ENCODE measurements at places on chromosomes 16 and 17.
A peak's percentile ranks its signal among the peaks of the same experiment; 100 is the strongest.

DNA sequence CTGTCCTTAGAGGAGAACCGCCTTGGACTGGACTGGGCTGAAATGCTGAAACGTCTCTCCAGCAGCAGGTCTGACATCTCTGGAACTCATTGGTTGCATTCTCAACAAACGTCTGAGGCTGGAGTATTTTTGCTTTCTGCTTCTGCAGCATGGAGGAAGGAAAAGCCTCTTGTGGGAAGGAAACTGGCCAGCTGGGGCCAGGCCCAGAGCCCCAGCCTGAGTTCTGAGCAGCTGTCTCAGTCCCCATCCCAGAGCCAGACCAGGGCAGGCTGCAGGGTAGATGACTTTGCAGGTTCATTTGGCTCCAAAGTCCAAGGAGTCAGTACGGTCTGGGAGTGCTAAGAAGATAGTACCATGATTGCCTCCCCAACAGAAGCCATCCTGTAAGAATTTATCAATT is 18.3 kb downstream of the TEKT3 start:
- DNase-seq, result no peak

DNA sequence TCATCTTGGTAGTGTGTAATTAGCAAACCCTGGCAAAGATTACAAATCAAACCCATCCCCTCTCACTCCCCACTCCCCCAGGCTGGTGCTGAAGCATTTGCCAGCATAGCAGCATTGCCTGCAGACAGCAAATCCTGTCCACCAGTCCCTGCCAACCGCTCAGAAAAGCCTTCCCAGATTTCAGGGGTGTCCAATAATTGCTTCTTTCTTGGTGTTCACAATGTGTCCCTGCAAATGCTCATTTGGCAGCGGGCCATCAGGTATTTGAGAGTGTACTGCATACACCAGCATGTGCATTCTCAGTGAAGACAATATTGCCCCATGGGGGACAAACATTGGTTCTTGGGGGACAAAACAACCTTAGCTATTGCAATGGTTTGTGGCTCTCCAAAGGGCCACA is 28.2 kb downstream of the ORC6 start:
- no peak for DNase-seq

GRCh38 chr16:86299882-86300610 is 210.3 kb upstream of the FOXF1 start:
- DNase-seq, result no peak

- peak; percentile 85 for DNase-seq
These were observed at the start of gene CACNB1 for GRCh38 chr17:39197380-39198185. CACNB1 (minus strand) TSS chr17:39197669; CDS start chr17:39197495, 174 bp downstream.

GRCh38 chr16:16062023-16062937 is 112.9 kb downstream of the ABCC1 start:
- peak; percentile 67 for DNase-seq

- no peak for DNase-seq
These were observed 487 bp downstream of the RANBP10 start for GRCh38 chr16:67805718-67806427.

- DNase-seq, result no peak
These were observed 307.8 kb upstream of the CDH11 start for GRCh38 chr16:65429504-65430181.

DNA sequence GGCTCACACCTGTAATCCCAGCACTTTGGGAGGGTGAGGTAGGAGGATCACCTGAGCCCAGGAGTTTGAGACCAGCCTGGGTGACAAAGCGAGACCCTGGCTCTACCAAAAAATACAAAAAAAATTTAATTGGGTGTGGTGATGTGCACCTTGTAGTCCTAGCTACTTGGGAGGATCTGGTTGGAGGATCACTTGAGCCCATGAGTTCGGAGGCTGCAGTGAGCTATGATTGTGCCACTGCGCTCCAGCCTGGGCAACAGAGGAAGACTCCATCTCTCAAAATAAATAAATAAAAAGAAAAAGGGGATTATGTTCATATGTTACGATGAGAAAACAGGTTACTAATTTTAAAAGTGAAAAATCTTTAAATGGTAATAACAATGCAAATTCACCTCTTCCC is 996 bp downstream of the MLKL start:
- no peak for DNase-seq

DNA sequence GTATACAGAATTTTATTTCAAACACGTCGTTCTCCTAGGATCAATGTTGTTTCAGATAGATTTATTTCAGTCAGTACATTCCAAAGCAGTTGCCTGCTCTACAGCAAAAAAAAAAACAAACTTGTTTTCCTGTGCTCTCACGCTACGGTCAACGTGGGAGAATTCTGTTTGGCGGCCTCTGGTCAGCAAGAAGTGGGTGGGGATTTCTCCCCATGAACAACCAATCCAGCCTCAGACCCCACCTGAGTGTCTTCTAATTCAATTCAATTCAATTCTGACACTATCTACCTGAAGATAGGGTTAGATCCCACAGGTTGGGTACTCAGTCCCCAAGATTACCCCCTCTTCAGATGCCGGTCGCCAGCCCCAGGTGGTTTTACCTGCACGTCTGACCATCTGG is 22.1 kb downstream of the C17orf58 start:
- DNase-seq, result no peak

DNA sequence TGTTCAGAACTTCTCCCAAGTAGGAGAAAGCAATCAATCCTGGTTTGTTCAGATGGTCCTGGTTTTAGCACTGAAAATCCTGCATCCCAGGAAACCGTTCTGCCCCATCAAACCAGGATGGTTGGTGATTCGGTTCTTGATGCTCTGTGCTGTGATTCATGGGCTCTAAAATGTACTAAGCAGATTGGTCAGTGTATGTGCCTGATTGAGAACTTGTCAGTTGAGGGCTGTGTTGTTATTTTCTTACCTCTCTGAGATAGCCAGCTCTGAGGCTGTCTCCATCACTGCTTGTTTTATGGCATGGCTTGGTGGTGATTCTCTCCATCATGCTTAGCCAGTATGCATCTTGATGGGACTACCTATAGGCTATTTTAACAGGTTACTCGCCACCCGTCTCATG is 246.9 kb upstream of the RBFOX1 start:
- no peak for DNase-seq

GRCh38 chr17:78596871-78597764 is 19.9 kb upstream of the DNAH17 start:
- DNase-seq, result no peak

DNA sequence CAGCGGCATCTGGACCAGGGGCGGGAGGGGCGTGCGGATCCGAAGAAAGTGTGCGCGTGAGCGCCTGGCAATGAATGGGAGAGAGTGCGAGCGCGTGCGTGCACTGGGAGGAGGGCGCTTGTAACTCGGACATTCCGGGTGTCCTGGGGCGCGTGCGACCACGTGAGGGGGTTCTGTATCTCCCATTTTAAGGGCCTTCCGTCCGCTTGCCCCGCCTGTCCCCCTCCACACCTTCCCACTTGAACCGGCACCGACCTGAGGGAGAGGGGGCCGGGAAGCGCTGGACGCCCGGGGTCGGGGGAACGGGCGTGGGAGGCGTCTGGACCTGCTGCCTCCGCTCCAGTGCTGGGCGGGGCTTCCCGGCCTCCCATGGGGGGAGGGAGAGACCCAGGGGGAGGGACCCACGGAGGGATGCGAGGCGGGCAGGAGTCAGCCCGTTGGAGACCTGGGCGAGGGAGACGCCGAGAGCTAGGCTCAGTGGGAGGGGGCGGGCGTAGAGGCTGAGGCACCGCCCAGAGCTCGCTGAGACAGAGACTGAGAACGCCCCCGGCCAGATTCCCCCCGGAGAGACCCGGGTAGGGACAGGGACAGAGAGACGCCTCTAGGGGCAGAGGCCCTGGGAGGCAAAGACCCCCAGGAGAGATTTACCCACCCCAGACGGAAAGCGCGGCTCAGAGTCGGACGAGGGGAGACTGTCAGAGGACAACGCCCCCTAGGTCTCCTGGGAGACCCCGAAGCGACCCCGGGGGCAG is at the start of gene KREMEN2:
TSS of gene KREMEN2 (plus strand) at position 553 of the 752 bp plus-strand sequence. CDS start 246 bp downstream, outside the sequence.
- DNase-seq, result peak; percentile 56

DNA sequence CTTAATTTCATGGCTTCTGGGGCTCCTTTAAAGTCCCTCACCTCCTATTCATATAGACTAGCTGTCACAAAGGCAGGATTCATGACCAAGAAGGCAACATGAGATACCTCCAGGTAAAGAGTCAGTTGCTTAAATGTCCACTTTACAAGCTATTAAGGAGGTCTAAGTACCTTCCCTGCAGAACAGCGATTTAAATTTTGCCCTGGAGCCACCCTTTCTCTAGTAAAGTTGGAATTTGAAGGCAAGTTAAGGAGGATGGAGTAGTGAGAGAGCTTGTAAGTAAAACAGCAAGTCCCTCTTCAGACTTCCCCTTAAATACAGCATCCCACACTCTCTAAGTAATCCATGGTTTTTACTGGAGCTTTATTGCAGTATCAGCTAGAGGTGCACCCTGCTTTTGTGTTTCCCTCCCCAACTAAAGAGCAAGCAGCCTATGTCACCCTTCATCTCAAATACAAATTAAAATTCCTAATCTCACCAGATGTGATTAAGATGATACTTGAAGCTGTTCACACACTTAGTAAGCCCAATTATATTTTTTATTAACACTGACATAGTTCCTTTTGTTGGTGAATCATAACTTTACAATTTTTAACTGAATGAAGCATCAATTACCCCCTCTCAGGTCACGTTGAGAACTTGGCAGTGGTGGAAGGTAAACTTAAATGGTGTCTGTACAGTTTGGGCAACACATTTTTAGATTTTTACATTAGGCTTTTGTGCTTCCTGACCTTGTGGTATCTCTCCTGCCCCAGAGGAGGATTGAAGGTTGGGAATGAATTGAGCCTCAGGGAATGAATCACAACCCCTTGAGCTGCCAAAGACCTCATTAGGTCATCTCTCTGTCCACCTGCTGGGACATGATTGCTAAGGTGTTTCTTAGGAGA is 108.9 kb downstream of the TANGO6 start:
- DNase-seq, result no peak

- DNase-seq, result no peak
These were observed 21.2 kb downstream of the CLEC16A start for GRCh38 chr16:10965440-10966061.

- no peak for DNase-seq
These were observed 12.9 kb downstream of the NUBP1 start for GRCh38 chr16:10756574-10756973.

- DNase-seq, result no peak
These were observed 35.6 kb downstream of the CLEC16A start for GRCh38 chr16:10979717-10980601.

Measured in activated naive CD4-positive, alpha-beta T cell treated with anti-CD3 and anti-CD28 coated beads, Interleukin-2, amount 10 ng/mL, durations not matched to agents 7 days and 5 days (primary cell).